ENCODE measurements at places on chromosomes 4 and X.

- DNase-seq: no peak
Measured at GRCh38 chrX:37437160-37437559, 88.0 kb downstream of the PRRG1 start.

- no peak for DNase-seq
Measured at GRCh38 chrX:124117325-124117724, 155.8 kb downstream of the STAG2 start.

DNA sequence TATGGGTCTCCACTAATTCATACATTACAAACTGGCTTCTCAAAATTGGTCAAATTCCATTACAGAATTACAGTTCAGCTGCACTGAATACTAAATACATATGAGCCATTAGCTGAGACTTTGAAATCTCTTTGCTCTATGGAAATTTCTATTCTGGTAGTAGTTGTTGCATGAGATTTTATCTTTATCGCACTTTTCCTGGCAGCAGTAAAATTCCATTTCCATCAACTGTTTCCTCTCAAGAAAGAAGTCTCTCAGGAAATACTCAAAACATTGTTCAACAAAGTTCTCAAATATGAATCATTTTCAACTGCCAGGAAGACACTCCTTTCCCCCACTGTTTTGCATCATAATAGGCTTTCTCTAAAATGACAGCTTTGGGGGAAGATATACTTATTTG, 51.3 kb downstream of the ATP11C start:
- no peak for DNase-seq

GRCh38 chr4:153419673-153420278, 46.4 kb upstream of the TMEM131L start:
- no peak for DNase-seq

DNA sequence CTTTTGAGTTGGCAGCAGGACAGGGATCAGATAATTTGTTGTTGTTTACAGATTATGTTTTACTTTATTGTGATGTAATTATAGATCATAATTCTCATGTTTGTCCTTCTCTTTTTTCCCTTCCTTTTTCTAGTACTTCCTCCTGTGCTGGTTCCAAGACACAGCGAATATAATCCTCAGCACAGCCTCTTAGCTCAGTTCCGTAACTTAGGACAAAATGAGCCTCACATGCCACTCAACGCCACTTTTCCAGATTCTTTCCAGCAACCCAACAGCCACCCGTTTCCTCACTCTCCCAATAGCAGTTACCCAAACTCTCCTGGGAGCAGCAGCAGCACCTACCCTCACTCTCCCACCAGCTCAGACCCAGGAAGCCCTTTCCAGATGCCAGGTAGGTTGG, 58.0 kb downstream of the SMAD1 start:
- DNase-seq: no peak

DNA sequence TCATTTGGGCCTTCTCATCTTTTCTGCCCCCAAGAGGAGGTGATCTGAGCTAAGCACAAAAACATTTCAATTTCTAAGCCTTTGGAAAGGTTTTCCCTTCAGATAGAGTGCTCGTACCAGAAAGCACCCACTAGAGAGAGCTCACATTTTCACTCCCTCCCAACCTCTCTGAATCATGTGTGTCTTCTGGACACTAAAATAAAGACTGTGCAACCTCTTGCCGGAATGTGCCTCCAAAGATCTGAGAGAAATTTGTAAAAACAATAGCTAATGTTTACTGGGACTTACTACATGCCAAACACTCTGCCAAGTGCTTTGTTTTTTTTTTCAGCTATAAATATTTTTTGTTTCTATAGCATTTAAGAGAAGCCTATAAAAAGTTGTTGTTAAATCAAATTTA, 120.6 kb upstream of the LNX1 start:
- no peak for DNase-seq

DNA sequence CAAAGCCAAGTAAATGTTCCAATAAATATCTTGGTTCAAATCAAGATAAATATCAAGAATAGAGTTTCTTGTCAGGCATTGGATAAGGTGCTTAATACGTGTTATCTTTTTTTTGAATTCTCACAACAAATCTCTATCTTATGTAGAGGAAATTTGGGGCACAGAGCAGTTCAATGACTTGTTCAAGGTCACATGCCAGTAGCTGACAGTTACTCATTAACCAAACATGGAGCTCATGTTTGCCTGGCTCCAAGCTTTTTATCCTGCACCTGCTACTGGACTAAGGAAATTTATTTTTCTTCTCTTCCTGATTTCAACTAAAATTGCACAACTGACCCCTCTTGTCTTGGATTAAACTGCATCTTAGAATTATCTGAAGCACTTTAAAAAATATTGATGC, 76.3 kb downstream of the ATP10D start:
- no peak for DNase-seq

GRCh38 chr4:142435599-142436235, 410.4 kb downstream of the INPP4B start:
- DNase-seq: no peak

- no peak for DNase-seq
Measured at GRCh38 chr4:185101354-185101890, 41.6 kb upstream of the SLC25A4 start.

DNA sequence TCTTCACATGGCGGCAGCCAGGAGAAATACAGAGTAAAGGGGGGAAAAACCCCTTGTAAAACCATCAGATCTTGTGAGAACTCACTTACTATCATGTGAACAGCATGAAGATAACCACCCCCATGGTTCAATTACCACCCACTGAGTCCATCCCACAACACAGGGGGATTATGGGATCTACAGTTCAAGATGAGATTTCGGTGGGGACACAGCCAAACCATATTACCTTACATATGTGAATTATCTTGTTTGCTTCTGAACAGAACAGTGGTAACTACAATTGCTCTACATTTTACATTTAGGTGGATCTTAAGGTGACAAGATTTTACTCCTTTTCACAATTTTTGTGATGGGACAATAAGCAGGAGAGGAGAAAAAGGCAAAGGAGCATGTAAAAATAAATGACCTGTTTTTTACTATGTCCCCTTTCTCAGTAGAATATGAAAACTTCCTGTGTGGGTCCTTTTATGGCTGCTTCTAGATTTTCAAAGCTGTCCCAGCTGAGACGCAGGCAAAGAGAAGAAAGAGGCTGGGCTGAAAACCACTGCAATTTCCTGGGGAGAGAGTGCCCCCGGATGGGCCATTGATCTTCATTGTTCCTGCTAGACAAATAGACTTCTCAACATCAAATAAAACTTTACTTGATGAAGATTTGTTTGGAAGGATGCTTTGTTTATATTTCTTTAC, 45.9 kb upstream of the PGM2 start:
- DNase-seq: no peak

GRCh38 chr4:17962171-17962570, 59.4 kb downstream of the LCORL start:
- DNase-seq: no peak

DNA sequence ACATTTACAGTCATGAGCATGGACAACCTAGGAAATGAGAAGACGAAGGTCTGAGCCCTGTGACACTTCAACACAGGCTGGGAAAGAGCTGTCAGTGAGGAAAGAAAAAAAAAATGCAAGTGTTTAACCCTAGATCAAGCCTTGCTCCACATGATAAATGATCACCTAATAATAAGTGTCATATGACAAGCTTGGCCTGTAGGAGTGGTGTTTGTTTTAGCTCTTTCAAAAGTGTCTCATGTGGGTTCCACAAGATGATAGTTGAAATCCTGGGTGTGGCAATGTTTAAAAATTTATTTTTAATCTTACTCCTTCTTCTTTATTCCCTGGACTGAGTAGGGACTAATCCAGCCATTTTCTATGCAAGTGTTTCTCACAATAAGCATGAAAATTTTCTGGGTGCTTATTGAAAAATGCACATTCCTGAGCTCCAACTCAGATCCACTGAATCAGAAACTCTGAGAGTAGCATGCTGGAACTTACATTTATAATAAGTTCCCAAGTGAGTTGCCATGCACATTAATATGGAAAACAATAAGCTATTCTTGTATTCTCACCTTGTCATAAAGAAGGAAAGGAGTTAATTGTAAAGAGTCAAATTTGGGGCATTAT, 138.3 kb downstream of the AREG start:
- no peak for DNase-seq

DNA sequence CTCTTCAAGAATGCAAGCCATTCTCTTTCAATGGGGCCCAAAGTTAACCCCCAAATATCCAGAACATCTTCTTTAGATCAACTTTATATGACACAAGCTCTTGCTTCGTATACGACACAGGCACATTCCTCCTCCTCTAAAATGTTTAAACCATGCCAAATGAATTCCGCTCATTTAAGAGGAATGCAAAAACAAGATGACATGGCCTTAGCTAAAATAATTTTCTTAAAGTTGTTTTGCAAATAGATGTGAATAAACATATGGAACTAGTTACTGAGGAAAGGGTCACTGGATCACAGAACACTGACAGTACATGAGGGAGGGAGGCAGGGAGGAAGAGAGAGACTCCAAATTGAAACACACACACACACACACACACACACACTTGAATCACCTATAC, 97.4 kb downstream of the RASL11B start:
- DNase-seq: no peak

DNA sequence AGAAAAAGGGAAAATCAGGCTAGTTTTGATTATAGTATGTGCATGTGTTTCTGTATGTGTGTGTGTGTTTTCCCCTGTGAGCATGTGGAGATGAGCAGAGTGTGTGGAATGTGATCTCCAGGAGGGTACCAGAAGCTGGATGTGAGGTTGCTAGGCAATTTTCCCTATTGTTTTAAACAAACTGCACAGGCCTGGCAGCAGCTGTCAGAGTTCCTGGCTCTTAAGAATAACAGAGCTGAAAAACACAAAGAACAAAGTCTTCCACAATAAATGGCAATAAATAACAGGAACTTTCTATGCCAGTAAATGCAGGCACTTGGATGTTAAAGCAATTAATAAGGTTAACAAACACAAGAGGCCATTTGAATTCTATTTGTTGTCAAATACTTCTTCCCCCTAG, 344.6 kb upstream of the CTSO start:
- DNase-seq: no peak

DNA sequence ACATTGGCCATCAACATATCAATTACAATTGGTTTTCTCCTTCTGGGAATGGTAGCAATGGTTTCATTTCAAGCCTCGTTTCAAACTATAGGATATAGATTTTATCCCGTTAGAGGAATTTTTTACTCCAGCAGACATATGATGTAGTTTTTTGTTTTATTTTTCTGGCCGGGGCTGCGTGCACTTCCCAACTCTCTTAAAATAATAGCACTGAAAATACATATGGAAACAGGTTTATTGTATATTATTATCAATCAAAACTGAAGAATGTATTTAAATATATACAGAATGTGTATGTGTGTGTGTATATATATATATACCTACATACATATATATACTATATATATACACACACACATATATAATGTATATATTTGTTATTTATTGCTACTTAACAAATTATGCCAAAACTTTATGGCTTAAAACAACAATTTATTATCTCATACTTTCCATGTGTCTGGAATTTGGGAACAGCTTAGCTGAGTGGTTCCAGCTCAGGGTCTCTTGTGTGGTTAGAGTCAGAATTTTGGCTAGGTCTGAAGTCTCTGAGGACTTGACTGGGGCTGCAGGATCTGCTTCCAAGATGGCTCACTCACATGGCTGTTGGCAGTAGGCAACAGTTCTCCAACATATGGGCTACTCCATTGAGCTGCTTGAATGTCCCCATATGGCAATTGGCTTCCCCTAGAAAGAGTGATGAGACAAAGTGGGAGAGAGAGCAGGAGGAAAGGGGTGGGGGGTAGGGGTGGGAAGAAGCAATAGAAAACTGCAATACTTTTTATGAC, 314.1 kb downstream of the PPP1R2C start:
- no peak for DNase-seq

- no peak for DNase-seq
Measured at GRCh38 chr4:105543346-105543745, 9.1 kb upstream of the ARHGEF38 start.

GRCh38 chr4:87428979-87429378, 6.6 kb downstream of the NUDT9 start:
- no peak for DNase-seq

DNA sequence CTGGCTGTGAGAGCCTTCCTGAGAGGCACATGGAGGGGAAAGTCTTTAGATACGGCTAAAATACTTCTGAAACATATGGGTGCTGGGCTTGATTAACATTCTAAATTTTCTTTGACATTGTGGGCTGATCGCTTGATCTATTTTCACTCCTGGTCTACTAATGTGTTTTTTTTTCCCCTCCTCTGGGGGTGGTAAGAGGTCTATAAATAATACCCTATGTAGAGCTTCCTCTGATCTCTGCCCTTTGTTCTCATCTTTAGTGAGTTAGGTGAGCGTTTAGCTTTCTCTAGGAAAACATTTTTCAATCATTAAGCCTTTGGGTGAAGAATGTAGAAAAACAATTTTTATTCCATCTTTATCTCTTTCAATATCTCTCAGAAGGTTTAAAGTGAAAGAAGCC, 9.8 kb downstream of the SLC4A4 start:
- DNase-seq: no peak

DNA sequence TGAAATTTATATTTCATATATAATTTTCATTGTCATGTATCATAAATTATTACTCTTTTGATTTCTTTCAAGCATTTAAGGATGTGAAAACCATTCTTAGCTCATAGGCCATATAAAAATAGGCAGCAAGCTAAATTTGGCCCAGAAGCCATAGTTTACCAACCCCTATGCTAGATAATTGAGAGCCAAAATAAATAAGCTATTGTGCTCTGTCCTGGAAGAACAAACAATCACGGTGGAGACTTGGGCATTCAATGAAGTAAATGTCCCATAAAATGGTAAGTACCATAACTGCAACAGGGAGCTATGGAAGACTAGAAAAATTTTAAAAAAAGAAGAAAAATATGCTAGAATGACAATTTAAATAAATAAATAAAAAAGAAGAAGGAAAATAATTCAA, 60.9 kb upstream of the PACRGL start:
- DNase-seq: no peak

DNA sequence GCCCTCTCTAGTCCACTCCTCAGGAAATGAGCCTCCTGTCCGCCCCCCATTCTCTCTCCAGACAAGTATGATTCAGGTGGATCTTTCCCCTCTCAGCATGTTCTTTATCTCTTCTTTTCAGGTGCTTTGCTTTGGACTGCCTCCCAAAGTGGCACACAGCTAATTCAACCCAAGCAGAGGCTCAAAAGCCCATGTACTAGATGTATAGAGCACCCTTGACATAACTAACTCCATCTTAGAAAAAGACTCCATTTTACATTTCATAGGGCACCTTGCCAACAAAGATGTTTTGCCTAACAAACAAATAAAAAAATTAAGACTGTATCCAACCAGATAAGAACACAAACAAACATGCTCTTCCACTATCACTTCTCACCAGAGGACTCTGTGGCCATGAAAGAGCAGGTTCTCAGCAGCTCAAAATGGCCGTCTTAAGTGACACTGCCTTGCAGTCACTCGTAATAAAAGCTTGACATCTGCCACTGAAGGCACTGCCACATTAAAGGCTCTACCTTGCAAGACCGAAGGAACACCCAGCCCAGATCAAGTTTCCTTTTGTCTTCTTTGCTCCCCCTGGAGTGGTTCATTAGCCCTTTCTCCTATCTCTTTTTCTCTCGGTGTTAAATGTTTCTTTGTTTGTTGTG, 84.9 kb upstream of the TAB3 start:
- DNase-seq: no peak
